Renal cortex interstitium (tissue), 15 donors: ENCODE measurements at places on chromosomes 7 and 10.

GRCh38 chr7:6323967-6324701, 51.7 kb upstream of the CYTH3 start:
- DNase-seq: no peak

DNA sequence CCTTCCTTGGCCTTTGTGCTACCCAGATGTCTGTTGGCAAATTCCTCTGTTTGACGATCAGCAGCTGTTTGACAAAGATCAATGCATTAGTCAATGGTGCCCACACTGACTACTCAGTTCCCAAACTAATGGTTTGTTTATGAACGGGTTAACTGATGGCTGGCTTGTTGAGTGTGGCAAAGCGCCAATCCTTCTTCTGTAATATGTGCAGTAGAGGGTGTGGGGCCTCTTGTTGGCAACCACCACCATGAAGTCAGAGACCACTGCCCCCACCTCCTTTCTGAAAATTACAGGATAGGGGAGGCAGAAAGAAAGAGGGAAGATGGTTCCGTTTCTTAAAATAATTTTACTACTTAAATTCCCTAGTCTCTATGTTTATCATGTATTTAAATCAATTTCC, 2.6 kb upstream of the PLCE1 start:
- DNase-seq: no peak

DNA sequence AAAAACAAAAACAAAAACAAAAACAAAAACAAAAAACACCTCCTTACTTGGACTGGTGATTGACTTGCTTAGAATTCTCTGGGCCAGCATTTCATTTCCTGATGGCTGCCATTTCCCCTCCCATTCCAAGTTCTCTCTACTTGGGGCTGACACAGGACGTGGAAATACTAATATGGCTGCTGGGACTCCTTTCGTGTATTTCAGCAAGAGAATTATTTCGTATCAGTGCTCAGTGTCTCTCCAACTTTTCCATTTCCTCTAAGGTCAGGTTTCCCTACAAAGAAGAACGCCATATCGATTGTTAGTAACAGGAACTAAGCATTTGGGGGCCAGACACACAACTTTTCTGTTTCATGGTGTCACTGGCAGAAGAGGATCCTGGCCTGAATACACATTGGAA, 22.5 kb upstream of the VAX1 start:
- DNase-seq: no peak

DNA sequence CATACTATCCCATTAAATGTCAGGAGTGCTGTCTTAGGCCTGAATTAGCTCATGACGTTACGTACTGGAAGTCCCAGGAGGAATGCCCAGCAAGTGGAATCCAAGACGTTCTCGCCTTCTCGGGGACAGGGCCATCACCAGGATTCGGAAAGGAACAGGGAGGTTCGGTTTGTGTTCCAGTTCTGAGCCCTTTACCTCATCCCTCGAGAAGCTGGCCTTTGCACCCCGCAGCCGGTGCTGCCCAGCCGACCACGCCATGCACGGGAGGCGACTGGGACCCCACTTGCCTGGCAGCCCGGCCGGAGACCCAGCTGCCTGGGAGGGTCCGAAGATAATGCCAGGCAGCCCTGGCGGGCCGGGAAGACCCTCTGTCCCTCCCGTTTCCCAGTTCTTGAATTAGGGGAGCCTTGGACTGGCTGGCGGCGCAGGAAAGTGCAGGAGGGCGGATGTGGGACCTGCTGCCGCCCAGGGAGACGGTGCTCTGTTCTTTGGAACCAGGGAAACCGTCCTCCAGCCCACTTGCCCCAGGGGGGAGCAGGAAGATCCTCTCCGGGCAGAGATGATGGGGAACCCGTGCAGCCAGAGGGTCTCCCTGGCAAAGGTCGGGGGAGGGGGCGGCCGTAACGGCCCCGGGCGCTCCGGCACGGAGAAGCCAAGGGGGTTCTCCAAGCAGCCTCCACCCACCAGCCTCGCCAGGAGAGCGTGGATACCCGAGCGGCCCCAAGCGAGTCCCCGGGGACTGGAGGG, 671 bp upstream of the CHST3 start:
- DNase-seq: no peak

DNA sequence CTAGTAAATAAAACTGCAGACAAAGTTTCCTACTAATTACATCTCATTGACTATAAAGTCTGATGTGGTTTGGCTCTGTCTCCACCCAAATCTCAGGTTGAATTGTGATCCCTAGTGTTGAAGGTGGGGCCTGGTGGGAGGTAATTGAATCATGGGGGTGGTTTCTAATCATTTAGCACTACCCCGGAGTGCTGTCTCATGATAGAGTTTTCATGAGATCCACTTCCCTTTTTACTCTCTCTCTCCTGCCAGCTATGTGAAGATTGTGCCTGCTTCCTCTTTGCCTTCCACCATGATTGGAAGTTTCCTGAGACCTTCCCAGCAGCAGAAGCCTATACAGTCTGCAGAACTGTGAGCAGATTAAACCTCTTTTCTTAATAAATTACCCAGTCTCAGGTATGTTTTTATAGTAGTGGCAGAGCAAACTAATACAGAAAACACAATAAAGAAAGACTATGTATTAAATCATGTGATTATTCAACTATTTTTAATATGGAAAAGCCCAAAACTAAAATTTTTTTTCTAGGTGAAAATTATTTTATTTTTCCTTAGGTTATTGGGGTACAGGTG, 232.1 kb downstream of the FZD1 start:
- DNase-seq: no peak

DNA sequence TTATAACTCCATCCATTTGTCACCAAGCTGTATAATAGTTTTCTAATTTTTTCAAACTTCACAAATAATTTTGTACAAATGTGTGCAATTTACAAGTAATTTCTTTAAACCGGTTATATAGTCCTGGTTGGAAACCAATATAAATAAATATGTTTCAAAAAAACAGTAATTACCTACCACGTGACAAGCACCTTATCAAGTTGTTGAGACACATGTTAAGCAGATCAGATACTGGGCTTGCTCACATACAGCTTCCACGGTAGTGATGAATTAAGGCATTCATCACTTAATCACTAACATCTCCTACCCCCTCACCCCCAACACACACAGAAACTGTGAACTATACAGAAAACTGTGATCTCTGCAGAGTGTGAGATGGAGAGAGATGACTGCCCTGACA, 630.0 kb upstream of the MBL2 start:
- DNase-seq: no peak

DNA sequence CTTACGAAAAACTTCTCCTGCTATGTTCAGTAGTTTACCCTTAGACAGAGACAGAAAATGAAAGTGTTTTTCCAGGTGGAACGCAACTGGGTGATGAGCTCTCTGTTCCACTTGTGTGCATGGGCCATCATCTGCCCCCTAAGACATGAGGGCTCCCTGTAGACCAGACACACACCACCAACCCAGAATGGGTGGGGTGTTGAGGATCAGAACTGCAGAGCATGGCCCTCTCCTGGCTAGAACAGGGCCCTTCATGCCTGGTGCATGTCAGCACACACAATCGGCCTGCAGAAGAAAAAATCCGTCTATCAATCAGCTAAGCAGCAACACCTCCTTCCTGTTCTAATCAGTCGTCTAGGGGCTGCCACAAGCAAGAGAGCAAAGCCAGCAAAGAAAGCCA, 186.2 kb upstream of the INHBA start:
- DNase-seq: no peak

GRCh38 chr7:79337717-79338116, 115.8 kb downstream of the MAGI2 start:
- DNase-seq: no peak

DNA sequence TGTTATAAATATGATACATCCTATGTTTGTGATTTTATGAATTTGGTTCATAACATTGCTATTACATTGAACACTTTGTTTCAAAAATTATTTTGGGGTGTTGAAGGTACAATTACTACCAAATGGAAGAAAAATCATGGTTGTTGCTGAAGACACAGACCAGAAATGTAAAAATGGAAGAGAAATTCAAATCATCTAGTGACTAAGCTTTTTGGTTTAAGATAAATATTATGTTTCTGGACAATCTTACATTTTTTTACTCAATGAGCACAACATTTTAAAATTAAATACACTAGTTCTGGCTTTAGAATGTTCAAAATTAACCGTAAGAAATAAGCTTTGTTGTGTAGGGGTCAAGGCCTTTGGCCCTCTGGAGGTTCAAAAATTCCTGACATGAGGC, 82.7 kb downstream of the GNAT3 start:
- no peak for DNase-seq

DNA sequence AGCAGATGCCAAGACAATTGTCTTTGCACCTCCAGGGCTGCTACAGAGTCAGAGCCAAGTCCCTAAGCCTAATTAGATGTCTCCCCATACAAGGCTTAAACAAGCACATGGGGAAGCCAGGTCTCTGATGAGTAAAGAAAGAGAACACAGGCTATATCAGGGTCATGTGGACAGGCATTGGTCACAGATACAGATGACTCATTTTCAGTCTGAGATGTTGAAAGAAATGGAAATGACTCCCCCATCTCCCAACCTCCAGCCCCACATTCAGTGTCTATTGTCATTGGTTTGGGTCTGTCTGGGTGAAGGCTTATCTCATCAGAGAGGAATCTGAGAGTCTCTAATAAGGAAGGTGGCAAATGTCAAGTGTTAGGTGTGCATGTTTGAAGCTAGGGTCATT, 290.1 kb upstream of the KIAA1217 start:
- no peak for DNase-seq

DNA sequence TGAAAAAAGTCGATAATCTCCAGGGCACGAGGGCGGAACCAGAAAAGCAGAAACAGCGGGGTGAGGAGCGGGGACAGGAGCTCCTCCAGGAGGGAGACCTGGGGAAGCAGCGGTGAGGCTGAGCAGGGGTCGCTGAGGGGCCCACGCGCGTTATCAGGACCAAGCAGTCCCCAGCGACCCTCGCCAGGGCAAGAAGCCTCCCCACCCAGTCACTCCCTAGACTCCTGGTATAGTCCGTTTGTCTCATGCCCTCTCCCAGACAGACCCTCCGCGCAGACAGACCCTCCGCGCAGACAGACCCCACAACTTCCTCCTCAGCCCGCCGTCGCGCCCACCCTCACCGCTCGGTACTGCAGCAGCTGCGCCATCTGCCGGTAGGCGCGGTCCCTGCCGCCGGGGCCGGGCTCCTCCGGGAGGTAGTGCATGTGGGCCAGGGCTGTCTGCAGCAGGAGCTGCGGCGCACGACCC, 6.3 kb downstream of the ATG9B start:
- DNase-seq: no peak

DNA sequence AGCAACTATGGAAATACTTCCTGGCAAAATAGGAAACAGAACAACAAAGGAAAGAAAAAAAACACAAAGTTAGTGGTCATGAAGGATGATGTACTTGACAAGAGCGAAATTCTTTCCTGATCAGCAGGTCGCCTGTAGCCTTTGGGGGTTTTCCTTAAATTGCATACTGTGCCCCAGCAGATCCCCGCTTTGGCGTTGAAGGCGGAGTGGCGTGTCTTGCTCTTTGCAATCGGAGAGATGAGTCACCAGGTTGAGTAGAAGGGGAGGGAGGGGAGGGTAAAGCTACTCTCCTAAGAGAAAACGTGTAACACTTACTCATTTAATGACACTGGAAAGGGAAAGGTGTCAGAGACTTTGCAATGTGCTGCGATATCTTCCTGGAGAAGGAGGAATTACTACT, 587.2 kb downstream of the SORCS1 start:
- no peak for DNase-seq

- DNase-seq: no peak
Measured at GRCh38 chr7:26279405-26279804, 12.3 kb upstream of the SNX10 start.

GRCh38 chr10:48574817-48575380, 30.0 kb downstream of the ARHGAP22 start:
- no peak for DNase-seq

- no peak for DNase-seq
Measured at GRCh38 chr7:111855161-111855841, 293.0 kb upstream of the IMMP2L start.

- no peak for DNase-seq
Measured at GRCh38 chr7:143901332-143901667, 676 bp downstream of the TCAF1 start.

GRCh38 chr7:151139071-151139790, 28.3 kb downstream of the GBX1 start:
- no peak for DNase-seq

- DNase-seq: no peak
Measured at GRCh38 chr10:43796781-43797180, 148.1 kb upstream of the ZNF32 start.

DNA sequence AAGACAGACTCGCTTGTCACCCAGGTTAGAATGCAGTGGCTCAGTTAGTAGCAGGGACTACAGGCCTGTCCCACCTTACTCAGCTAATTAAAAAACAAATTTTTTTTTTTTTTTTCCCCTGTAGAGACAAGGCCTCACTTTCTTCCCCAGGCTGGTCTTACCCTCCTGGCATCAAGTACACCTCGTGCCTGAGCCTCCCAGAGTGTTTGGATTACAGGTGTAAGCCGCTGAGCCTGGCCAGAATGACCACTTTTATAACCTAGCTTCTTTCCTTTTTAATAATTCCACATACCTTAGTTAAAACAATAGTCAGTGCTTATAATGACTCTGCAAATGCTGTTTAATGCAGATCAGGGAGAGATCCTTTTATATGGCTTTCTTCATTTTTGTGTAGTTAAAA, 31.3 kb downstream of the RSBN1L start:
- no peak for DNase-seq

DNA sequence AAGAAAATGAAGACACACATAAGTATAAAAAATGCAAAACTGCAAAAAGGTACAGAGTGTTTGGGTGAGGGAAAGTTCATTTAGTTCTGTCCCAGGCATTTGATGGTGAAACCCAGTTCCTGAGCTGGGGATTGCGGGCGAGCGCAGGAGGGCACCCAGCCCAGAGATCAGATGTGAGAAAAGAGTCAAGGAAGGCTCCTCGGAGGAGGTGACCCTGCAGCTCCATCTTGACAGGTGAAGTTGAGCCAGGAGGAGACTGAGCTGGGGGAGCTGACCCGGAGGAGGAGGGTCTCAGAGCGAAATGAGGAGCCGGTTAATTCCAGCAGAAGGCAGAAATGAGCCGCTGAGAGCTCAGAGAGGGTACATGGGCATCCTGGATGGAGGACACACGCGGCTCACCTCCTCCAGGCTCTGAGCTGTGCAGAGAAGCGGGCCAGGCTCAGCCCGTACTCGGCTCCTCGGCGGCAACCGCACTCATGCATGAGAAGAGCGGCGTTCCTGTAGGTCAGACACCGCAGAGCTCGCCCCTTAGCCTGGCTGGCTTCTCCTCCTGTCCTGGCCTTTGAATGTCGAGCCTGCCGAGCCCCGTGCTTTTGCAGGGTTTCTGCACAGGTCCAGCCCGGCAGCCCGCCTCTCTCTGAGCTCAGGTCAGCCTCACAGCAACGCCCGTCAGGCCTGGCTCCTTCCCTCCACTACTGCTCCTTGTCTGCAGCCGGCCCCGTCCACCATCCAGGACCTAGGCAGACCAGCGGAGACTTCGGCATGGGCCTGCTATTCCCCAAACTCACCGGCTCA, 9.5 kb upstream of the RAMP3 start:
- no peak for DNase-seq

GRCh38 chr10:70695241-70696030, 23.1 kb downstream of the ADAMTS14 start:
- no peak for DNase-seq

DNA sequence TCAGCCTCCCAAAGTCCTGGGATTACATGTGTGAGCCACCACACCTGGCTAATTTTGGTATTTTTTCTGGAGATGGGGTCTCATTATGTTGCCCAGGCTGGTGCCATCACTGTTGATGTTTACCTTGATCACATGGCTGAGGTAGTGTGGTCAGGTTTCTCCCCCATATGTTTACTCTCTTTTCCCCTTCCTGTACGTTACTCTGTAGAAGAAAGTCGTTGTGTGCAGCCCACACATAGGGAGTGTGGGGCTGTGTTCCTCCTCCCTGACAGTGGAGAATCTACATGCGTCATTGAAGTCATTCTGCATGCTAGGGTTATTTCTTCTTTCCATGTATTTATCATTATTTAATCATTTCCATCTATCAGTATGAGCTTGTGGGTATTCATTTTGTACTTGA, 16.3 kb upstream of the ORAI2 start:
- no peak for DNase-seq
